ENCODE measurements at places on chromosomes 3 and 15.

DNA sequence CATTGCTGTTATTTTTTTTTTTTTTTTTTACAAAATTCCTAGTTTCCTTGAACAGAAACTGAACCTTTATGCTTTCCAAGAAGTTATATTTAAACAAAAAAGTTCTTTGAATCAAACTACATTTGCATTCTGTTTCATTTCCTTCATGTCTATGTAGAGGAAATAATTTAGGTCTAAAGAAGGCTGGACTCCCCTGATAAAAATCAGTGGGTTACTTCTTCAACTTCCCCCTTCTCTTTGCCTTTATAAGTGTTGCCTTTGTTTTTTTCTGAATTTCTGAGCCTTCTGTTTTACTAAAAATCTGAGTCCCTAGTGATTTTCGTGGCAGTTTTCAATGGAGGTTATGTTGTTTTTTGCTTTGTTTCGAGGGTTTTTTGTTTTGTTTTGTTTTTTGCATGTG, 152.8 kb downstream of the CHDH start:
- no peak for DNase-seq

GRCh38 chr3:98623572-98624280, 30.3 kb upstream of the CPOX start:
- DNase-seq: no peak

GRCh38 chr15:70410371-70410985, 312.8 kb upstream of the TLE3 start:
- DNase-seq: no peak

DNA sequence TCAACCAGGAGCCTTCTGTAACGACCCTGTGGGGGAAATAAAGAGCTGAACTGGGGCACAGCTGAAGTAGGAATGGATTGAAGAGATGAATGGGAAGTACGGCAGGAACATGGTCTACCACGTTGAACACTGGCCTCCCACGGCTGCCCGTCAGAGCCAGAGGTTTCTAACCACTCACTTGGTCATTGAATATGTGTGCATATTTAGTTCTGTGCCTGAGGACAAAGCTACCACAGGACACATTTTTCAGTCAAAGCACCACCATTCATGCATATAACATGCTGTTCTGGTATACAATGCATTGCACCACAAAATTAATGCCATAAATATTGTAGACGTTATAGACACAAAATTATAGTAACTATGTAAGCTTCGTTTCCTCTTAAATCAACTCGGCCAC, 75.5 kb downstream of the MB21D2 start:
- DNase-seq: no peak

DNA sequence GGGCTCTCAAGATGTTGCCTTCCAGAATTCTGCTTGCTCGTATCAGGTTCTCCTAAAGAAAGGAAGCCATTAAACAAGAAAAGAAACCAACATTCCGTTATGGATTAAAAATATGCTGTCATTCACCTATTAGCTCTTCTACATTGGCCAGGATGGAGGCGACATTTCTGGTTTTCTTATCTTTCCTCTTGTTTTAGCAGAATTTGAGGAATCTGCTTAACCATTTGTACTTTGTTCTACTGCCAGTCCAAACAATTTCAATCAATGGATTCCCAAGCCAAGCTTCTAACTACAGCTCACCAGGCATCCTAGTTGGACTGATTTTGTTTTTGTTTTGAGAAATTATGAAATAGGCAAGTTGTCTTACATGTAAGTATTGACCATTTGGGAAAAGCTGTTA, 164.6 kb upstream of the TSC22D2 start:
- DNase-seq: no peak

- DNase-seq: no peak
These were observed 120.1 kb downstream of the VGLL4 start for GRCh38 chr3:11523572-11524101.

- DNase-seq: no peak
These were observed 161.5 kb downstream of the TBC1D5 start for GRCh38 chr3:17580901-17581300.

- DNase-seq: no peak
These were observed 16.5 kb upstream of the MUSTN1 start for GRCh38 chr3:52851348-52851747.

DNA sequence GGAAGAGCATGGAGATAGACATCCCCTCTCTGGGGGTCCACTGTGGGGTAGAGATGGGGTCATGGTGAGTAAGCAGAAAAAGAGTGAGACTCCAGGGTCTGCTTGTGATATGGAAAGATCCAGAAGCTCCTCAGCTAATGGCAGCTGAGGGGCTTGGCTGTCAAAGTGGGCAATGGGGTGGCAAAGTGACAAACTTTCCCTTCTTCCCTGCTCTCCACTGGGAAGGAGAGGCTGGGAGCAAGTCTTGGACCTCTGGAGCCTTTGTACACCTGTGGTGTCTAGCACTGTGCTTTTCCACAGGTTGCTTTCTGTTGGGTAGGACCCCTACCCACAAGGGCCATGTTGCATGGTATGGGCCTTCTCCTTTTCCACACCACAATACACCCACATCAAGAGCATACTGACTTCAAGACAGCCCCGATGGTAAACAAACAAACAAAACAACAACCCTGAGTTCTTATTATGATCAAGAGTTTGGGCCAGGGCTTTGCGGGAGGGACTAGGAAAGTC, 3.5 kb downstream of the ITGA11 start:
- no peak for DNase-seq

DNA sequence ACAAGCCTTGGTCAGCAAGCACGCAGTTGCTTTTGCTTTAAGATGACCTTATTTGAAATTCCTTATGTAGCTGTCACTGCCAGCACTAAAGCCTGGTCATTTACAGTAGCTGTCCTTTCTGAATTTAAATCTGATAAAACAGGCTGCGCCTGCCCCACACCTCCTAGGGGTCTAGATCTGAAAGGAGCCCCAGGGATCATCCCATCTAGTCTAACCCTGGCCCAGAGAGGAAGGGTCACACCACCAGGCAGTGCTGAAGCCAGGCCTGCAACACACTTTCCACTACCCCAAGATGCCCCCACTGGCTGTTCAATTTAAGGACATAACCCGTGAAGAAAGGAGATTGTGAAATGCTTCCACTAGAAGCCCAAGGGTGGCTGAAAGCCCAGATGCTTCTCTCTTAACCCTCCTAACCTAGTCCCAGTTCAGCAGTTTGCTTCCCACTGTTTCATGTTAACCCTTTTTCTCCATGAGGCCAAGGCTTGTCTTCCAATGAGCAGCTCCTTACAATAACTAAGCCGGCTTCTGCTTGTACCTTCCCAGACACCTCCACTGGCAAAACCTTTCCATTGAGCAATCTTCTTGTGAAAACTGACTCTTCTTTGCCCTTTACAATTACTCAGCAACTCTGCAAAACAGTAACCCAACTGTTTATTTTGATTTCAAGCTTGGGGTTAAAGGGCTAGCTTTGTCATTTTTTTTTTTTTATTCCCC, 198.9 kb upstream of the LPP start:
- no peak for DNase-seq

DNA sequence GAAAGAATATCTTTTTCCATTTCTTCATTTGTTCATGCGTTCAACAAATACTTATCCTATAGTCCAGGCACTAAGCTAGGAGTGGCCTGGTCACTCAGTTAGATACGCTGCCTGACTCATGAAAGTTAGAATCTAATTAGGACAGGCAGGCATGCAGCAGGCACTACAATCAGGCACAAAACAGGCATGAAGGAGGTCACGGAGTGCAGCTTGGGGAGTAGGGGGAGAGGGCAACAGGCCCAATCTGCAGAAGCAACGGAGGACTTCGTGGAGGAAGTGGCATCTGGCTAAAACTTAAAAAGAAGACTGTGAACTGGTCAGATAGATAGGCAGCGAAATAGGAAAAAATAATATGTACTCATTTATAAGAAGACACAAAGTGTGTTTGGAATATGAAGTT, 420.9 kb downstream of the MAGI1 start:
- no peak for DNase-seq

DNA sequence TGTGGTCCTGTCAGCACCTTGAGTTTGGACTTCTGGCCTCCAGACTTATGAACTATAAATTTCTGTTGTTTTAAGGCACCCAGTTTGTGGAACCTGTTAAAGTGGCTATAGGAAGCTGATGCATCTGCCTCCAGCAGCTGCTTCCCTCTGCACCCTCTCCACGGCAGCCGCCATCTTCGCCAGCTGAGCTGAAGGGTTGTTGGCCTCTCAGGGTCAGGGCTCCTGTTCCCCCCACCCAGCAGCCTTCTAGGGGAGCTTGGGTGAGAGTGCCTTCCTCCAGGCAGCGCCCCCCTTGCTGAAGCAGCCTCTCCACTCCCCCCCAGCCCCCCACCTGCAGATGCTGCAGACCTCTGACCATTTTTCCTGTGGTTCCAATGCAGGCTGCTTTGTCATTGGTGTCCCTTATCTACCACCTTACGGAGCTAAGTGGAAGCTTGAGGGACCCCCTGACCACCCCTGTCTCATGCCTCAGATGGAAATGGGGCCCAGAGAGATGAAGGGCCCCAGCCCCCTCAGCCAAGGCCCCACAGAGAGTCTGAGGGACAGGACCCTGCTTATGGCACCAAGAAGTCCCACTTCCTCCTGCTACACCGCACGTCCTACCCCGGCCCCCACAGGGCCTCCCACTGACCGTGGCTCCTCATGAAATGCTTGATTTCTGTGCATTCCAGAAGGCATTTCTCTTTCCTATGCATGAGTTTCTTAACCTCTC, 61.4 kb upstream of the TLE3 start:
- no peak for DNase-seq

- no peak for DNase-seq
These were observed 385.3 kb downstream of the TBC1D5 start for GRCh38 chr3:17357035-17357710.

GRCh38 chr15:81176291-81176893, 20.3 kb upstream of the IL16 start:
- no peak for DNase-seq

GRCh38 chr3:42960282-42960681, 18.8 kb upstream of the GASK1A start:
- no peak for DNase-seq

GRCh38 chr3:152323834-152324233, 55.1 kb downstream of the MBNL1 start:
- no peak for DNase-seq

GRCh38 chr3:11989383-11990038, 14.7 kb upstream of the SYN2 start:
- DNase-seq: no peak

- DNase-seq: no peak
These were observed 82.7 kb downstream of the TLE3 start for GRCh38 chr15:70014860-70015490.

- no peak for DNase-seq
These were observed 81.6 kb downstream of the KLF15 start for GRCh38 chr3:126275620-126275904.
